SJSA1 (cell line): ENCODE measurements at places on chromosomes 2 and 18.

DNA sequence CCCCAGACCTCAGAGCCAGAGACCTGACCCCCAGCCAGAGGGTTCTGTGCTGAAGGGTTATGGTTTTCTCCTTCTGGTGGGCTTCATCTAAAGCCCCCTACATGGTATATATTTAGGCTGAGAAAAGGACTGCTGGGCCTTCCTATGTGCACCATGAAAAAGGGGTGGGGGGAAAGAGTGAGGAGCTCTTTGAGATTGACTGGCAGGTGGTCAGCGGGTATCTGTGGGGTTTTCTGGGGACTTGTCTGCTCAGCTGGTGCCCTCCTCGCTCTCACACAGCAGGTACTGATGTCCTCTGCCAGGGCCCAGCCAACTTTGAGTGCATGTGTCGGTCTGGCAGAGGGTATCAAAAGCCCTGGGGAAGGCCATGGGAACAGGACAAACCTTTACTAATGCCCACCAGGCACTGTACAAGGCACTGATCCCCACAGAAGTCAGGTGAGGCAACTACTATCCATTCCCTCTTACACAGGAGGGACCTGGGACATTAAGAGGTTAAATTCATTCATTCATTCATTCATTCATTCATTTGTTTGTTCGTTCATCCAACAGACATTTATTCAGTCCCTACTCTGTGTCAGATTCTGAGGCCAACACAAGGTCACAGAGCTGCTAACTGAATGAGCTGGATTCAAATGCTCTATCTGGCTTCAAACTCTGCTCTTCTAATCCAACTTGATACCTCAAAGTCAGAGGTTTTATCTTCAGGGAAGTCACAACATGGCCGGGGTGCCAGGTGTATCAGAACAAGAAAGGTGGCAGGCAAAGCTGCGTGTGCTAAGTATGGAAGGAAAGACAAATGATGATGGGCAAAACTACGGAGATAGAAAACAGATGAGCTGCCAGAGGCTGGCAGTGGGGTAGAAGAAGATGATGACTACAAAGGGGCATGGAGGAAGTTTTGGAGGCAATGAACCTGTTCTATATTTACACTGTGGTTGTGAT is 44.6 kb downstream of the REEP1 start:
- DNase-seq: no peak

DNA sequence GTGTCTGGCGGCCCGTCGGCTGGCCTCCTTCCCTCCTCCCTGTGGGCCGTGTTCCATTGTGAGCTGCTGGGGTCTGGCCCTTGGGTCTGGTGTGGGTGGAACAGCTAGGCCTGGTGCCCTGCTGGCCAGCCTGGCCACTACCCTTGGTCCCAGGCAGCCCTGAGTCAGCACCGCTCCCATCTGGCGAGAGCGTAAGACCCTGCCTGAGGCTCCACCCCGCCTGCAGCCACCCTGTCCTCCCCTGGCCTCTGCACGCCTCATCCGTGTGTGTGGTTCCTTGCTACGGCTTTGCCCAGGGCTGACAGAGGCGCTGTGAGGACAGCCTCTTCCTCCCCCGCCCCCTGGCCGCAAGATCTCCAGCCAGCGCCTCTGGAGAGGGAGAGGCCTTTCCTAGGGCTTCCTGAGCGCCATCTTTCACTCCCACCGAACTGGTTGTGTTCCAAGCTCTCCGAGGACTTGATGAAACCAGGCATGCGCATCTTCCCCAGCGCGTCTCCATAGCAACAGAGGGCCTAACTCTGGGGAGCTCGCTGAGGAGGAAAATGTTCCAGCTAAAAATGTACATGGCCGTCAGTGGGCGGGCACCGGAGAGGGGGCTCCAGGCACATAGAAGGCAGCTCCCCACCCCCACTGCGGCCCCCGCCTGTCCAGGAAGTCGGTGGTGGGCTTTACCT is 83.0 kb downstream of the STPG4 start:
- DNase-seq: peak; percentile 51

DNA sequence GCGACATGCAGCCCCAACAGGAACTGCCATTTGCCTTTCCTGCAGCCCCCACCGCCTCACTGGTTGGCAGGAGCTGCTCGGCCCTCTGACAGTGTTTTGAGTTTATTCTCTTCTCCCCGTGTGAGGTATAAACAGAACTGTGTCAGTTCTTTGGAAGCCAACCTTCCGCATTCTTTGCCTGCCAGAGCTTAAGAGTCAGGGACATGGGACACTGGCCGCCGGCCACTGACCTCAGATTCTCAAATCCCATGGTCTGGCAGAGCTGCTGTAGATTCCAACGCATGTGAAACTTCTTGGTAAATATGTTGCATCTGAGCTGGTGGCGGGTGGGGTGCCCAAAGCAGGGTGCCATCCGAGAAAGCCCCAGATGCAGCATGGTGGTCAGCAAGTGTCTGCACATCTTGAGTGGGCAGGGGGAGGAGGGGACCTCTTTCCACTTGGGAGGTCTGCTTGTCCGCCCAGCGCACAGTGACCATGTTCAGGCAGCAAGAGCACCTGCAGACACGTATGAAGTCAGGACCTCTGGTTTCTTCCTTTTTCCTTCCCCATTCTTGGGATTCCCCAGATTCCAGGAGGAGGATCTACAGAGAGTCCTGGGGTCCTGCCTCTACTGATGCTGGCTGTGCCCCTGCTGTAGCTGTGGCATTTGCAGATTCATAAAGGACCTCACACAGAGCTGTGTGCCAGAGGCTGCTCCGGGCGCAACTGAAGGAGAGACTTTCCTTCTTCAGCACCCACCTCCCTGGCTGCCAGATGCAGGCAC is 23.8 kb downstream of the ASB18 start:
- DNase-seq: peak; percentile 99

DNA sequence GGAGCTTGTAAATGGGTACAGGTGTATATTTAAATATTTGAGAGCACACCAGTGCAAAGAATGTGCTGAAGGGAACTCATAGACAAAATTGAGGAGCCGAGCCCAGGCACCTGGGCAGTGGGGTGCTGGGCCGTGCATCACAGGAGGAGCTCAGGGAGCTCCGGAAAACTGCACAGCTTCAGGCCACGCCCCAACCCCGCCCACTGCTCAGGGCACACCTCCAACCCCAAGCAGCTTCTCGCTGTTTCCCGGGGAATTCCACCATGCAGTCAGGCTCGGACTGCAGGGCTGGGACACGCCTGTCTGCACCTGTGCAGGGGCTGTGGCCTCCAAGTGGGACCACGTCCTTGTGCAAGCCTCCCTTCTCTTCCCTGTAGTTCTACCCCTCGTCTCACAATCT is 243.0 kb downstream of the HDAC4 start:
- peak; percentile 44 for DNase-seq

DNA sequence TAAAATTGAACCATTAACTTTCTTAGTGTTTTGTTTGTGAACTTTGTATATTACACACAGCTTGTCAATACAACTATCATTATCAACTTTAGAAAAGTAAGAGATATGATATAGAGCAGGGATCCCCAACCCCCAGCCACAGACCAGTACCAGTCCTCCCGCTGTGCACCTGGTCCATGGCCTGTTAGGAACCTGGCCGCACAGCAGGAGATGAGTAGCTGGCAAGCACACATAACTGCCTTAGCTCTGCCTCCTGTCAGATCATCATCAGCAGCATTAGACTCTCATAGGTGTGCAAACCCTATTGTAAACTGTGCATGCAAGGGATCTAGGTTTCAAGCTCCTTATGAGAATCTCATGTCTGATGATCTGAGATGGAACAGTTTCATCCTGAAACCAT is 491.0 kb upstream of the NXPH2 start:
- DNase-seq: no peak

DNA sequence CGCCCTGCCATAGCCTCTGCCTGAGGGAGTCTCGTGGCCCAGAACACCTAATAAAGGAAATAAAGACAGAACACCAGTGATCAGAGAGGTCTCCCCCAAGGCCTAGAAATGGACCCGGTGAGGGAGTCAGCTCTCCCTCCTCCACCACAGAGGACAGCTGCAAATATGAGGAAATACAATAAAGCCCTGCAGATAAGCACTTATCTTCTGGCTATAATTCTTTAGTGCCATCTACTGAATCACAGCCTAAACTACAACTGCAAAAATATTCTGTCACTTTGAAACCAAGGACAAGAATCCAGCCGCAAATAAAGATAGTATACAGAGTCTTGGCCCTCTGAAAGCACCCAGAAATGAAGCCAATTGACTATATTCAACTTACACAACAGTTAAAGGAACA is 42.4 kb upstream of the TACR1 start:
- DNase-seq: peak; percentile 30

DNA sequence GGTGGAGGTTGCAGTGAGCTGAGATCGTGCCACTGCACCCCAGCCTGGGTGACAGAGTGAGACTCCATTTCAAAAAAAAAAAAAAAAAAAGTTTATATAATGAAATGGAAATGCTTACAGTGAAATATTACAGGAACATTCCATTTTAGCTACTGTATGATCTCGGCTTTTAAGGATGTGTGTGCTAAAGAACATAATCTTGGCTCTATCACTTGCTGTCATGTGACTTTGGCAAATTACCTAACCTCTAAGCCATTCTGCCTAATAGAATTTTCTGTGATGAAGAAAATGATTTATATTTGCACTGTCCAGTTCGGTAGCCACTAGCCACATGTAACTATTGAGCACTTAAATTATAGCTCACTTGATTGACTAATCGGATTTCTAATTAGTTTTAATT is 36.3 kb downstream of the SMAD4 start:
- DNase-seq: no peak

GRCh38 chr18:59684777-59685176 is 12.4 kb downstream of the CCBE1 start:
- no peak for DNase-seq

DNA sequence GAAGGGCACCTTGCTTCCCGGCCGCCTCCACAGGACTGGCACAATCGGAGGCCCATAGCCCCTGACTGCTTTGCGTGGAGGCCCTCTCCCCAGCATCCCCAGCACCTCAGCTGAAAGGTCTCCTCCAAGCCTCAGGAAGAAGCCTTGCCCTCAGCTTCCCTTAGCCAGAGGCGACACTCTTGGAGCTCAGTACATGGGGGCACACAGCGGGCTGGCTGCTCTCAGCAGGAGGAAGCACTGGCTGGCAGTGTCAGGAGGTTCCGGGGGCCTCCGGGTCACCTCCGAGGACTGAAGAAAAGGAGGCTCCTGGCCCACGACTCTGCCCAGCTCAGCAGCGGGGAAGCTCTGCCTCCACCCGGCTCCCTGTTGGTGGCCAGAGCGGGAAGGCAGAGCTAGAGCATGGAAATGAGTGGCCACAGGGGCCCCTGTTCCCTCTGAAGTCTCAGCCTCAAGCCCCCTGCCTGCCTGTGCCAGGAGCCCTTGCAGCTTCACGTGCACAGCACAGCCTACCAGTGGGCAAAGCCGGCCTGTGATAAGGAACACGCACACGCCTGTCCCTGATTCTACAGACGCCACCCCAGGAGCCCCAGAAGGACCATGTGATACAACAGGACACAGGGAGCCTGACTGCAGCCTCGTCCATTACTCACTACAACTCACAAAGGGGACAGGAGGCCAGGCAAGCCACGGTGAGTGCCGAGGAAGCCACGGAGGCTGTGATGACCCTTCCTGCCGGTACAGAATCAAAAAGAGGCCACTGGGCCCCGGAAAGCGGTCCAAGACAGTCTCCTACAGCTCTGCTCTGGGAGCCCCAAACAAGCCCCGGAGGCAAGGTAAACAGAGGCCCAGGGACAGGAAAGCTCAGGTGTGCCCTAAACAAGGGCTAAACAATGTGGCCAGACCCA is 15.5 kb downstream of the HDAC4 start:
- DNase-seq: no peak

DNA sequence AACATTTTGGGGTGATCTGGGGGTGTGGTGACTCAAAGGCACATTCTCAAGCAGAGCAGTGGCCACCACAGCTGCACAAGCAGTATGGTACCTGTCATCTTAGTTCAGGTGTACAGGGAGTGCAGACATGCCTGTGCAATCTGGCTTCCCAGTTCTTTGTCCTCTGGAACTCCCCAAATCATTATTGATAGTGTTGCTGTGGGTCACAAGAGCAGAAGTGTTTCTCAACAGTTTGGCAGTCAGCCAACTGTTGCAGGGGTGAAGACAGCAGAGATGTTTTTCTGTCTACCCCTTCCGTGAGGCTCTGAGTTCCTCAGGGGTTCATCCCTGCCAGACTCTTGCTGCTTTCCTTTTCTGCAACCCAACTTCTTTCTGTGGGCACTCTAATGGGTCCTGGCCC is 206.5 kb upstream of the ZSWIM2 start:
- no peak for DNase-seq

GRCh38 chr2:47595687-47596086 is 187.3 kb upstream of the MSH6 start:
- no peak for DNase-seq

DNA sequence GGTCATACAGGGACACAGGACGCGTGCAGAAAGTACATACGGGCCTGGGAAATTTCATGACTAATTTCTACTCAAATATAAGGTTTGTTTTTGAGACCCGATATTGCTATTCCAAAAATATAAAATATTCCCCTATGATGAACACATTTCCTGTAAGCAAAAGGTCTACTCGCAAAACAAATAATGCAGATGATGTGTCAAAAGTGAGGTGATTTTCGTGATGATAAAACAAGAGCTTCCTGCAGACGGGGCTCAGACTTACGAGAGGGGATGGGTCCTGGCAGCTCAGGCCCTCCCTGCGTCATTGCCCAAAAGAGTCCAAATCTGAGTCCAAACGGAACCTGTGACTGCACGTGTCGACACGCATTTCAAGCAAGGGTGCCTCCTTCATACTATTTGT is 62.7 kb downstream of the MBP start:
- no peak for DNase-seq

DNA sequence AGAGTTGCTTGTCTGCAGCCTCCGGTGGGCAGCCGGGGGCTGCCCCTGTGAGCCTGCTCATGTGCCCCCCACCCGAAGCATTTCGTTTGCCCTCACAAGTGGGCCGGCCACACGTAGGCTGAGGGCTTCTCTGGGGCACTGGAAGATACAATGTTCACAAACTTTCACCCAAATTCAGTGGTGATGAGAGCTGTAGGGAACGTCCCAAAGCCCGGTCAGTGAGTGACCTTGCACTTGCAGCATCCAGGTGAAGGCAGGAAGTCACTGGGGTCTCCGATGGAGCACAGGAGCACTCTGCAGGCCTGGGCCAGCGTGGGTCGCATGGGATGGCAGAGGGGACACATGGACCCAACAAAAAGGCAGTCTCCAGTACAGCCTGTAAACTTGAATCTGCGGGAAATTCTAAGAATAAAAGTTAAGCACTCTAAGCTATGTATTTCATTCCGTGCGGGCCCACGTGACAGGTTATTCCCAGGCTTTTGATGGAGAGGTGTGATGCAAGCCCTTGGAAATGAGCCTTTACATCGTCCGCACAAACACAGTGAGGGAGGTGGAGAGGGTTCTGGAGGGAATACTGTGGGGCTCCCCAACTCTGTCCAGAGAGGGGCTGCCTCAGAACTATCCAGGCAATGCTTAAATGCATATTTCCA is 42.5 kb downstream of the CNGA3 start:
- no peak for DNase-seq
